ENCODE measurements at places on chromosomes 1 and 21. TPM values are rescaled to one million over a fixed set of nuclear protein-coding genes. Genes with fewer than 3 reads are reported as not detected.

- no peak for DNase-seq
These were observed 27.2 kb downstream of the THAP3 start for GRCh38 chr1:6651909-6652308.

DNA sequence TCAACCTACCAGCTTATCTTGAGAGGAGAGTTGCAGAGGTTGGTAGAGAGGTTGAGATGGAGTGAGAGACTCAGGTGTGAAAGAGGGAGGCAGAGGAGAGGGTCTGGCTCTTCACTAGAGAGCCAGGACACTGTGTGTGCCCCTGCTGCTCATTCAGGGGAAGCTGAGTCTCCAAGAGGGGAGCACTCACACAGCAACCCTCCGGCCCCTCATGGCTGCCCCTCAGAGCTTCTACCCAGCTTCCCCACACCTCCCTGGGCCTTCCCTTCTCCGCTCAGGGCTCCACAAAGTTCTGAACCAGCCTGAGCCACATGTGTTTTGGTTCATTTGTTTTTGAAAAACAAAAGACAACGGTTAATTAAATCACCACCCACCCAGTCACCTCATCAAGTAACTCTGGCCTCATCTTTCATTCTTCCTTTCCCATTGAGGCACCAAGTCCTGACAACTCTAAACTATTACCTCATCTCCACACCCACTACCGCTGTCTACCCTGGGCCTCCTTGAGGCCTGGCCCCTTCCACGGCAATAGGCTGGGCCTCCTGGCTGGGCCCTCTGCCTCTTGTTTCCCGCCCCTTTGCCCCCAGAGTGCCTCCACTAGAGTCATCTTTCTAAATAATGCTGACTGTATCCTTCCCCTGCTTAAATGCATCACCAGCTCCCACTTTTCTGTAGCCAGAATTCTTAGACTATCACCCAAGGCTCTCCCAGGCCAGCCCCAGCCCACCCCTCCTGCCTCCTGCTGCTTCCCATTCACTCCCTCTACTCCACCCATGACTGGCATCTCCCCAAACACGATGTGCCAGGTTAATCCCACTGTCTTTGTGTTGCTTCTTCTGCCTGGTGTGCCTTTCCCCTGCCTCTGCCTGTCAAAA lies 33.0 kb downstream of the TNNT2 start:
- no peak for DNase-seq

Gene ACOT11
- total RNA-seq = 53.7 TPM

Gene C8A
- total RNA-seq = 0.16 TPM

Gene GSTM5
- total RNA-seq = 11.6 TPM
